ENCODE measurements at places on chromosomes 5 and 9.

DNA sequence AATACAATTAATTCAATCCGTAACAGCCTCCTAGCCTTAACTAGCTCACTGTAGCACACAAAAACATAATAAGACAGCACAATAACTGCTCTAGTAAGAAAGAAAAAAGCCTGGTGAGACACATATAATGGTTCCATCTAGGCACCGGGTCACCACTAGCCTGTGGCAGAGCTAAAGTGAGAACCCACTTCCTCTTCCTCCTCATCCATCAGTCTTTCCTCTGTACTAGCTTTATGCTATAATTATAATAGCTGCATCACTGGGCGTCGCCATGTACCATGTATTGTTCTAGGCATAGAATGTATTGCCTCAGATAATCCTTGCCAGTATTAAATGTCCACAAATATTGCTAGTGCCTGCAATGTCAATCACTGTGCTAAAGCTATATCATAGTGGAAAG lies 23.1 kb downstream of the ADRB2 start:
- no peak for DNase-seq

DNA sequence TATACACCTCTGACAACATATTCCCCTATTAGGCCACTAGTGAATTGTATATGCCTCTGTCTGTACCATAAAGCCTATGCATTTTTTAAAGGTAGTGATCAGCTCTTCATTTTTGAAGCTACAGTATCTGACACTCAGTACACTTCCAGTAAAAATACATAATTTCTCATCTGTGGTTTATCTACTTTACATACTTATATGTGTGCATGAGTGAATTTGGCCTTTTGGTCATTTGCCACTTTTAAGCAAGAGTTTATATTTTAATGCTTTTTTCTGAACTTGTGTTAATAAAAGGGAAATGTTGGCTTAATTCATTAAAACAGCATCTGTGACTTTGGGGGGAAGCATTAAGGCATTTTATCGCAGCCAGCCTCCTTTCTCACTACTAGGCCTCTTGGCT lies 47.8 kb downstream of the ST8SIA4 start:
- no peak for DNase-seq

DNA sequence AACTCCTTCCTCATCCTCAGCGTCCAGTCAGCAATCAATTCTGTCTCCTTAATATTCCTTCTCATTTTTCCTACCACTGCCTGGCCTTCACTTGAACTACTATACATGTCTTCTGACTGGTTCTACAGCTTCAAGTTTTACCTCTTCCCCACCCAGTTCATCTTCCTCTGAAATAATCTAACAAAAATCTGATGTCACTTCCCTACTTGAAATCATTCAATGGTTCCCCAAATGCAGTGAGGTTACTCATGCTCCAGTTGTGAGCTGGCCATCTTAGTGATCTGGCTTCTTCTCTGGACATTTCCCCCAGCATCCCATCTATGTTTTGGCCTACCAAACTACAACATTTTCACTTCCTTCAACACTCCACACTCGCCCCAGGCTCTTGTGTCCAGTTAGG lies 14.9 kb upstream of the TMEM267 start:
- DNase-seq: no peak

- no peak for DNase-seq
Measured at GRCh38 chr5:111017731-111018130, 53.8 kb upstream of the TSLP start.

- no peak for DNase-seq
Measured at GRCh38 chr9:4970970-4971641, 14.0 kb upstream of the JAK2 start.

- no peak for DNase-seq
Measured at GRCh38 chr9:13606586-13606985, 327.1 kb upstream of the MPDZ start.

- peak; percentile 62 for DNase-seq
Measured at GRCh38 chr5:33806738-33807442, 84.9 kb downstream of the ADAMTS12 start.

- DNase-seq: no peak
Measured at GRCh38 chr5:161660806-161661205, 24.7 kb upstream of the GABRA6 start.

- DNase-seq: no peak
Measured at GRCh38 chr9:87141124-87141523, 193.8 kb upstream of the GAS1 start.

- DNase-seq: peak; percentile 80
Measured at GRCh38 chr5:84242286-84242685, 142.4 kb downstream of the EDIL3 start.

DNA sequence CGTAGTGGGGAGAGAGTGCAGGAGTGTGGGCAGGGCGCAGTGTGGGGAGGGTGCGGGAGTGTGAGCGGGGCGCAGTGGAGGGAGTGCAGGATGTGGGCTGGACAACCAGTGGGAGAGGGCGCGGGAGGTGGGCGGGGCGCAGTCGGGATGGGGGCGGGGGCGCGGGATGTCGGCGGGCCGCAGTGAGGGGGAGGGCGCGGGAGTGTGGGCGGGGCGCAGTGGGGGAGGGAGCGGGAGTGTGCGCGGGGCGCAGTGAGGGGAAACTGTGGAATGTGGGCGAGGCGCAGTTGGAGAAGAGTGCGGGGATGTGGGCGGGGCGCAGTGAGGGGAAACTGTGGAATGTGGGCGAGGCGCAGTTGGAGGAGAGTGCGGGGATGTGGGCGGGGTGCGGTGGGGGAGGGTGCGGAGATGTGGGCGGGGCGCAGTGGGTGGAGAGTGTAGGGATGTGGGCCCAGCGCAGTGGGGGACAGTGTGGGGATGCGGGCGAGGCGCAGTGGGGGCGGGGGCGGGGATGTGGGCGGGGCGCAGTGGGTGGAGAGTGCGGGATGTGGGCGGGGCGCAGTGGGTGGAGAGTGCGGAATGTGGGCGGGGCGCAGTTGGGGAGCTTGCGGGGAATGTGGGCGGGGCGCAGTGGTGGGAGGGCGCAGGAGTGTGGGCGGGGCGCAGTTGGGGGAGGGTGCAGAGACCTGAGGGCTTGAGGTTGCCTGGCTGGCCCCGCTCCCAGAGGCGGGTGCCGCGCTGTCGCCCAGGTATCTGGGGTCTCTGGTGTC lies at the start of gene NXNL2:
NXNL2 (plus strand) TSS at position 723 of the 770 bp plus-strand sequence. CDS start 257 bp downstream, outside the sequence.
- peak; percentile 93 for DNase-seq

Measured in AG20443 (cell line).